ENCODE measurements at places on chromosomes 12 and 14.

GRCh38 chr12:91866566-91866965, 279.1 kb downstream of the BTG1 start:
- DNase-seq: no peak

- DNase-seq: peak; percentile 27
These were observed 21.1 kb downstream of the FKBP3 start for GRCh38 chr14:45112896-45113781.

GRCh38 chr12:116059904-116060303, 217.6 kb downstream of the MED13L start:
- DNase-seq: no peak

- DNase-seq: no peak
These were observed 48.3 kb downstream of the SCN8A start for GRCh38 chr12:51639361-51639760.

- DNase-seq: no peak
These were observed 77.7 kb upstream of the MED13L start for GRCh38 chr12:116354950-116355783.

- no peak for DNase-seq
These were observed 1.1 kb downstream of the KLHL28 start for GRCh38 chr14:44960646-44961045.

GRCh38 chr12:14885718-14886221, at the start of gene MGP:
Gene MGP (minus strand): TSS chr12:14885854. CDS start chr12:14885791, 63 bp downstream.
- DNase-seq: no peak

Measured in NCI-H2081 treated with DMSO at 0.1 percent for 48 hours (cell line).